ENCODE measurements at places on chromosomes 5 and 9.
A peak's percentile ranks its signal among the peaks of the same experiment; 100 is the strongest.

DNA sequence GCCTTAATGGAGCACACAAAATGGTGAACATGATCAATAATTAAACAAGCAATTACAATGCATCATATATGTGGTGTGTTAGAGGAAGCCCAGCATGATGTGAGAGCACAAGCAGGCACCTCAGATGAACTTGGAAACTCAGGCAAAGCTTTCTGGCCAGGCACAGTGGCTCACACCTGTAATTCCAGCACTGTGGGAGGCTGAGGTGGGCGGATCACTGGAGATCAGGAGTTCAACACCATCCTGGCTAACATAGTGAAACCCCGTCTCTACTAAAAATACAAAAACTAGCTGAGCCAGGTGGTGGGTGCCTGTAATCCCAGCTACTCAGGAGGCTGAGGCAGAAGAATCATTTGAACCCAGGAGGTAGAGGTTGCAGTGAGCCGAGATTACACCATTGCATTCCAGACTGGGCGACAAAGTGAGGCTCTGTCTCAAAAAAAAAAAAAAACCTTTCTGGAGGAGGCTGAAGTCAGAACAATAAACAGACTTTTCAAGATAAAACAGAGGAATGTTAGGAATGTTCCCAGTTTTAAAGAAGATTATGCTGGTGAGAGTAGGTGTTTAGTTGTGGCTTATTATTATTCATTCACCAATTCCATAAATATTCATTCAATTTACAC is 159.4 kb downstream of the CEMIP2 start:
- DNase-seq = no peak

- DNase-seq = no peak
Measured at GRCh38 chr9:119365291-119366027, 3.8 kb downstream of the BRINP1 start.

- DNase-seq = no peak
Measured at GRCh38 chr5:162248107-162248713, 180.6 kb downstream of the GABRG2 start.

DNA sequence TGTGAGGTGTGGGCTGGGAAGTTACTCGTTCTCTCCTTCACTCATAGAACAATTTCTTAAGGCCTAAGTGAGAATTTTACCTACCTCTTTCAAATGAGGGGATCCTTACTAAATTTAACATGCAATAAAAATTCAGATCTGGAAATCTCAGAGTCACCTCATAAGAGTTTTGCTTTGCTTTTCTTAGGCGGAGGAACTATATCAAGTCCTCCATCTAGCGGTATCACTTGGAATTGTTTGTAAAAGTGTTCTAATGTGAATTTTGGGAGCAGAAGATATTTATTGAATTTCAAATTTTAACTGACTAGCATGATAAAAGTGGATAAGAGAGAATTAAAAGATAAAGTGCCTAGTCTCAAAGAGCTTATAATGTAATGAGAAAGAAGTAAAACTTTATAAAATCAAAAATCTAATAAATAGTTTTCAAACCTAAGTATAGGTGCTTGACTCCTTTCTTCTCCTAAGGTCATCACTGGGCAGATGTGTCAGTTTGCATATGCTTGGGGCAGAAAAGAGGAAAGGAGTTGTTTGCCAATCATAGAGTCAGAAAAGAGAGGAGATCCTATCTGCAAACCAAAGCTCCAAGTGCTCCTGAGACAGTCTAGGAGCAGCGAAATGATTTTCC is 145.7 kb upstream of the DAB2 start:
- DNase-seq = no peak

- no peak for DNase-seq
Measured at GRCh38 chr5:98770209-98770910, 3.1 kb upstream of the RGMB start.

GRCh38 chr9:83431101-83432060 is 106.8 kb downstream of the FRMD3 start:
- DNase-seq = no peak

GRCh38 chr5:116856271-116856670 is 281.6 kb upstream of the SEMA6A start:
- DNase-seq = no peak

DNA sequence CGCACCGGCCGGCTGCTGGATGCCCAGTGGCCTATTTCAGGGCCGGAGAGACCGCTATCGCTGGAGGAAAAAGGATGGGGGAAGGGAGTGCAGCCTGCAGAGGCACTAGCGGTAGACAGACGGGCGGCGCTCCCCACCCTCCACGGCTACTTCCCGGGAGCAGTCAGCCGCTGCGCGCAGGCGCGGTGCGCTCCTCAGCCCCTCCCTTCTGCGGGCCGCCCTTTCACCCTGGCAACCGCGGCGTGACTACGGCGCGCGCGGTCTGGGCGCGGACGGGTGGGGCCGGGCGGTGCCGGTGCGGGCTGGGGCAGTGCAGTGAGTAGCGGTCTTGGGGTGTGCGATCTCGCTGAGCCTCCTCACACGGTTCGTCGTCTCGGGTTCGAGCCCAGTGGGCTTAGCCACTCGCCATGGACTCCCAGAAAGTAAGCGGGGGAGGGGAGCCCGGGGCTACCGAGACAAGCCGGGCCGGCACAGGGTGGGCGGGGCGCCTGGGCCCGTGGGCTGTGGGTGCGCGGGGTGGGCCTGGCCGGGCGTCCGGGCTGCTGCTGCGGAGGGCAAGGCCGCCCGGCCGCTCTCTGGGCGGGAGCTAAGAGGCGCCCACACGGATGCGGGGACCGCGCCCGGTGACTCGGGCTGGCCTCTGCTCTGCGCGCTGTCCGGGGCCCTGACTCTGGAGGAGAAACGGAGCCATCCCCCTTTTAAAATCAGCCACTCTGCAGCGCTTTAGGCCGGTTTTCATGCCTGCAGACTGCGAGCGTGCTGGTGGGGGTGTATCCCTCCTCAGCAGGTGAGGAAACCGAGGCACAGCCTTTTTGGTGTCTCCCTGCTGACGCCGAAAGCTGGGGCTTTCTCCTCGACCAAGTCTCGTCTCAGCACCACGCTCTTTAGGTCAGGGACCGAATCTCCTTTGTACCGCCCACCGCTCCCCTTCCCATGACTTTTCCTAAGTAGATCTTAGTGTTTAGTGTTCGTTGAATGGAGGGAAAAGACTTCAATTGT is at the start of gene FSD1L:
Gene FSD1L, plus strand, starts transcription at position 221 of the 999 bp plus-strand sequence. Its CDS starts 187 bp downstream, at position 408.
- DNase-seq = peak; percentile 27

GRCh38 chr5:169242849-169243186 is 58.1 kb downstream of the SLIT3 start:
- no peak for DNase-seq

- DNase-seq = peak; percentile 33
Measured at GRCh38 chr5:73215891-73216610, 43.1 kb downstream of the TMEM174 start.

GRCh38 chr5:80960531-80961375 is 590 bp downstream of the RASGRF2 start:
- no peak for DNase-seq

- no peak for DNase-seq
Measured at GRCh38 chr5:38569180-38569579, 12.7 kb upstream of the LIFR start.

- no peak for DNase-seq
Measured at GRCh38 chr9:93237540-93237939, 53.6 kb downstream of the WNK2 start.

DNA sequence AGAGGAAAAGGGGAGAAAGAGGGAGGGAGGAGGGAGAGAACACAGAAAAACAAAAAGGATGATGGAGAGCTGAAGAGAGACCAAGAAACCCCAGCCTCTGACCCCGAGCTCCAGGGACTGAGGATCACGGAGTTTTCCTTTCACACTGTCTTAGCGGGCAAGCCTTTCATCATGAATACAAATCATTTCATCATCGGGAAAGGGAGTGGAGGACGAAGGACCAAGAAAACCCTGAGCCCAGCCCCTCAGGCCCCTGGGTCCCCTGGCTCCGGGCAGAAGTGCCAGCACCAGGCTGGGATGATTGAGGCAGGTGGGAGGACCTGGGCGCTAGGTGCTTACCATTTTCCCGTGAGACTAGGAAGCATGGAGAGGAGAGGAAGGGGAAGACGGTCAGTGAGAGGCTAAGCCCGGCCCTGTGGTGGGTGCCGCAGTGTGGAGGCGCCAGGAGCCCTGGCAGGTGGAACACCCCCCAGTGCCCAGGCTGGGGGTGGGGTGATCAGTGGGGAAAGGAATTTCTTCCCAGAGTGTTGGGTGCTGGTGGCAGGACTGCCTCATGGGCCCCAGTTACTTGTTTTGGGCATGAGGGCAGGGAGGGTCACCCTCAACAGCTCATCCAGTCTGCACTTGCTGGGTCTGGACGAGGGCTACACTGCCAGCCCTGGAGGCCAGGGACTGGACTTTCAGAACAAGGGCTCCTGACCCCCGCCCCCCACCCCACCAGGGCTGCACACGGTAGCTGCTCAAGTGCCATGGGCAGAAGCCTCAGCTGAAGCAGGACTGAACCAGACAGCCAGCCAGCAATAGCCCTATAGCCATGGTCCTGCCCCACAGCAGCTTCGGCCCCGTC is 49.0 kb upstream of the SARDH start:
- no peak for DNase-seq

GRCh38 chr5:169772256-169772655 is 135.2 kb downstream of the DOCK2 start:
- DNase-seq = no peak

- DNase-seq = no peak
Measured at GRCh38 chr9:138094028-138094427, 216.4 kb downstream of the CACNA1B start.

DNA sequence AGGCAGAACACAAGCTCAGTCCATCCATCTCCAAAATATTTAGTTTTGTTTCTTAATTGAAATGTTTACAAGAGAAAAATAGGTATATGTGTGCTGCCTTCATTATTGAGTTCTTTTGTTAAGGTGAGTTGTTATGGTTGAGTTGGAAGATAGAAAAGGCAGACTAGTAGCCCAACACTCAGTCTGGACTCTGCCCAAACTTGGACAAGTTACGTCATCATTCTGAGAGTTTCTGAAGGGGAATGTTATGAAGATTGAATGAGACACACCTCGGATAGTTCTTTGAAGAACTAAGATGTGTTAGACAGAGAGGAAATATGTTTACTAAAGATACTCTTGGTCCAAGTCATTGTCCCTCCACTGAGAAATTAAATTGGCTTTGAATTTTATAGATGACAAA is 245.5 kb downstream of the KCTD16 start:
- DNase-seq = no peak

- DNase-seq = no peak
Measured at GRCh38 chr5:180117000-180117725, 45.6 kb upstream of the RNF130 start.

DNA sequence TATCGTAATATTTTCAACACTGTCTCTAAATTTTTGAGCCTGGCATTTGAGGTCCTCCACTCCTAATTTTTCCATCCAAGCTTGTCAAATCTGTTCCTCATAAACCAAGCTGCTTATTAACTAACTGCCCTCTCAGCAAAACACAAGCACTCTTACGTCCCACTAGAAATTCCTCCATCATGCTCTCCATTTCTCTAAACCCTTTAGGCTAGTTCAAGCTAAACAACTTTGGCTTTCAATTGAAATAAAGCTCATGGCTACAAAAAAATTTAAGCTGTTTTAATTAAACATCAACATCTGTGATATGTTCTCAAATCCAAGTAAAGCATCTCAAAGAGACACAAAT is 45.7 kb downstream of the RNF145 start:
- no peak for DNase-seq

DNA sequence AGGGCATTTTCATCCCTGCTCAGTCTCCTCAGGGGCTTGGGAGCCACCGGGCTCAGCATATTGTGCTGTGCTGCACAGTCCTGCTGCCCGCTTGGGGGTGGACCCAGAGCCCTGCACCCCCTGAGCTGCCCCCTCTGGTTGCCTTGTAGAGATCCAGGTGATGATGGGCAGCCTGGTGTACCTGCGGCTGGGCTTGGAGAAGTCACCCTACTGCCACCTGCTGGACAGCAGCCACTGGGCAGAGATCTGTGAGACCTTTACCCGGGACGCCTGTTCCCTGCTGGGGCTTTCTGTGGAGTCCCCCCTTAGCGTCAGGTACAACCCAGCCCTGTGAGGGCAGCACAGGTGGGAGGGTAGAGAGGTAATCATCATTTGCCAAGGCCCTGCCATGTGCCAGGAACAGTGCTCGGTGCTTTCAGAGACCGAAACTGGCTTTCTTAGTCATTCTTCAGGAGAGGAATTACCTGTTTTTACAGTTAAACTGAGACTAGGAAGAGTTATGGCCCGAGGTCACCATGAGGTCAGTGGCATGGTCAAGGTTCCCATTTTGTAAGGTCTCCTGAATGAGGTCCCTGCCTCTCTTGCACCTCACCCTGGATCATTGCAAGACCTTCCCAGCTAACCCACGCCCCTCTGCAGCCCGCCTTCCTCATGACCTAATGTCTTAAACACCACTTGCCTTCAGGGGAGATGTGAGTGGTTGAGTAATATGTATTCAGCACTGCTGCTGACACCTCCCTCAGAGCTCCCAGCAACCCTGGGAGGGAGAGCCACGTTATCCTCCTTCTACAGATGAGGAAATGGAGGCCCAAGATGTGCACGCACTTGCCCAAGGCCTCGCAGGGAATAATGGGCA is 7.5 kb downstream of the NHP2 start:
- DNase-seq = peak; percentile 68

GRCh38 chr9:35757226-35757891 is 3.3 kb upstream of the MSMP start:
- DNase-seq = no peak

- DNase-seq = no peak
Measured at GRCh38 chr9:73155968-73156864, 4.6 kb downstream of the ANXA1 start.

DNA sequence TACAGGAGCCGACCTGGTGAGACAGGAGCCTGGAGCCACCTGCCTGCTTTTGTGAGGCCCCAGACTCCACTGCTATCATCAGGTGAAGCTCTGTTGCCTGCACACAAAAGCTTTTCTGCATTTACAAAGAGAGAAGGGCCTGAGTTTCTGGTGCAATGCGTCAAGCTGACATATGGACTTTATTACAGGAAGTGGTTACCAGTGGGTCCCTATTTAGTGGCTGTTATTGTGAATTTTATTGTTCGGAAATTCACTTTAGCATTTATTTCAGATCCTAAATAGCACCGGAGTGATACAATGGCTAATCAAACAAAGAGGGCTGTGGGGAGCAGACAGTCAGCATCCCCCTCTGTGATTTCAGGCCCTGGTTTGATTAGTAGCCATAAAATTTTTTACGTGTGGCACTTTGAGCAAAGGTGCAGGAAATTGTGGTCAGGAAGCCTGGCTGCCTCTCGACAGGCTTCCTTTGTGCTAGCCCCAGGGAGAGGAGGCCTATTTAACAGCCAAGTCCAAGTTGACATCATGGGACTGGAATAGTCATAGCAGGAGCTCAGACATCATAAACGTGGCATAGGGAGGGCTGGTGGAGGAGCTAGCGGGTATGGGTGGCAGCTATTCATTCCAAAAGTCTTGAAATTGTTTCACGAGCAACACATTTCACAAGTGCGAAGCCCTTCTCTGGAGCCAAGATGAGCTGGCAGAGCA is 8.4 kb downstream of the TGFBI start:
- DNase-seq = no peak

DNA sequence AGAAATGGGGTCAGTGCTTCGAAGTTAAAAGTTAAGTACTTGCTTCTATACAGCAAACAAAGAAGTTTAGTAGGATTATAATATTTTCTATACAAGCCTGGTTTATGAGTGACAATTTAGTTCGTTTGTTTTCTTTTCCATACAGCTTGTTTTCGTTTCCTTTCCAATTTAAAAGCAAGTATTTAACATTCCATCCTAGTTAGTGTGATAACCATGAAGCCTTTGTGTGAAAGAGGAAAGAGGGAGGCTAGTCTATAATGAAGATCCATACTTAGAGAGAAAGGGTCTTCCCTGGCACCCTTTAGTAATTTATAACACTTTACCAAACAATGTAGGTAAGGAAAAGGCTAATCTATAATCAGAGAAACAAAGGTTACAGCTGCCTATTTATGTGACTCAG is 51.0 kb downstream of the SLC1A1 start:
- no peak for DNase-seq

All from activated CD8-positive, alpha-beta memory T cell treated with anti-CD3 and anti-CD28 coated beads for 1 hour (primary cell).